ENCODE measurements at places on chromosomes 16 and 17.
A peak's percentile ranks its signal among the peaks of the same experiment; 100 is the strongest.

DNA sequence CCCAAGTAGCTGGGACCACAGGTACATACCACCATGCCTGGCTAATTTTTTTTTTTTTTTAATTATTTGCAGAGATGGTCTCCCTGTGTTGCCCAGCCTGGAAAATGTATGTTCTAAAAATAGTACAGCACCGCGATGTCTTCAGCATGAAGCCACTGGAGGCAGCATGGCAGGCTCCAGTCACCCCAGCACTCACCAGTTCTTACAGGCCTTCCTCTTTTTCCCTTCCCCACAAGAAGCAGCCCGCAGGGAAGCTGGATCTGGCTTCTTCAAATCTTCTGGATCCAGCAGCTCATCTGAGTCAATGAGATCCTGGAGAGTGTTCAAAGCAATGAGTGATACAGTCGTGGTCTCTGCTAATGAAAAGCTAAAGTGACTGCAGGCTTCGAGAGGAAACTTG lies 16.2 kb downstream of the CIAPIN1 start:
- no peak for DNase-seq

GRCh38 chr17:35865412-35866340 lies 3.0 kb downstream of the HEATR9 start:
- DNase-seq: no peak

GRCh38 chr16:50246299-50247122 lies 19.8 kb upstream of the ADCY7 start:
- peak; percentile 53 for DNase-seq

GRCh38 chr16:25210758-25211157 lies 6.0 kb upstream of the AQP8 start:
- no peak for DNase-seq

DNA sequence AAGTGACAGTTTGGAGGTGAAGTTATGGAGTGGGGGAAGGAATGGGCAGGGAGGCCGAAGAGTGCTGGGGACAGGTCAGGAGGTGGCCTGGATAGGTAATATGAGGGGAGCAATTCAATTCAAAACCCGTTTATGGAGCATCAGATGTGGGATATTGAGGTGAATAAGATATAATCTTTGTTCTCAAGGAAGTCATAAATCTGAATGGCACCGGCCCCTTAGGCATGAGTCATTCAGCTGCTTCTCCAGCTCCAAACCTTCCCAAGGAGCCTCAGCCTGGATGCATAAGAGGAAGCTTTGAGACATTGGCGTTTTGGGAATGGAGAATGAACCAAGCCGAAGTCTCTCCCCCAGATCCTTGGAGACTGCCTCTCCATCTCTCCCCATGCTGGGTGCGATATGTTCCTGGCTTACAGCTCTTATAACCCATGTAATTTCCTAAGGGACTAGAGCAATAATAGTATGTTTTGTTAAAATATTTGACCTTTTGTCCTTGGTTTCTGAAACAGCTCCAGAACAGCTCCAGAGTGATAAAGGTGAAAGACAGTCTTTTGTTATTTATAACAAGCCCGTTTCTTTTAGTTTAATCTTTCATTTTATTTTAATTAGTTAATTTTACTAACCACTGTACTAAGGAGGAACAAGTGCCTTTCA lies 1.7 kb downstream of the TUBG2 start:
- no peak for DNase-seq

- DNase-seq: no peak
Measured at GRCh38 chr17:64630309-64631223, 31.5 kb downstream of the SMURF2 start.

- no peak for DNase-seq
Measured at GRCh38 chr17:83118071-83118841, 38.8 kb downstream of the METRNL start.

GRCh38 chr16:27267037-27267677 lies 1.4 kb downstream of the NSMCE1 start:
- no peak for DNase-seq

DNA sequence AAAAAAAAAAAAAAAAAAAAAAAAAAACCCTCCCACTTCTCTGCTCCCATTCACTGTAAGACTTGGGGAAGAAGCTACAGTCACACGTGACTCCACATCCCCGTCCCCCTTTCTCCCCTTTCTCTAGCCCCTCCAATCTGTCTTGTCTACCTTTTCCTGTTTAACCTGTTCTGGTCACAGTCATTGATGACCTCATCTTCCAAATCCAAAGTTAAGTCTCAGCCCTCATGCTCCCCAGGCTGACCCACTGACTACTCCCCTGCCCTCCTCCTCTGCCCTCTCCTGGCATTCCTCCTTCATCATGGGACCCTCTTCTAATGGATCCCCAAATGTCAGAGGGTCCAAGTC lies 1.6 kb upstream of the CDH5 start:
- DNase-seq: no peak

DNA sequence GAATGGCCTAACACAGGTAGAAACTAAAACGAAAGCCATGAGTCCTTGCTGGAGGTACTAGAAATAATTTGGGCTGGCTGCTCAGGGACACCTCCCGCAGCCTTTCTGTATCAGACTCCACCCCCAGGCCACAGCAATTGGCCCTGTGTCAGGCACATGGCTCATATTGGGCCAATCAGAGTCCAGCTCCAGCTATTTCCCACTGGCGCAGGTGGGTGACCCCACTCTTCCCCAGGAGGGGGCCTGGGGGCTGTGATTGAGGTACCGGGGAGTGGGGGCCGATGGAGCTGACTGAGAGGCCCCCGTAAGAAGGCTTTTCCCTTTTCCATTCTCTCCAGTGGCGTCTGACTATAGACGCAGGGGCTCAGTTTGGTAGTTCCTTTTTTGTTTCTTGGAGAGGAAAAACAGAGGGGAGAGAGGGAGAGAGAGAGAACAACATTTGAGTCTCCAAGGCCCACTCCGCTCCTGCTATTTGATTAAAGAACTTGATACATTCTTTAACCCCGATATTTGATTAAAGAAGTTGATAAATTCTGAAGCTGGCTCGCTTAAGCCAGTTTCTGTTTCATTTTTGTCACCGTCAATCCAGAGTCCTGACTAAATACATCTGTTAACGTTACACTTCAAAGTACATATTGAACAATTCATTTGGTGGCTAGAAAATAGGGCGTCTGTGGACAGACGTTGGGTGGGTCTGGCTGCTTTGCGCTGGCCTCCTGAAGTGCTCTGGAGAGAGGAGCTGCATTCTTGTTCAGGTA lies 26.3 kb downstream of the FOXL1 start:
- peak; percentile 73 for DNase-seq

GRCh38 chr16:69469807-69470561 lies 45.6 kb downstream of the CYB5B start:
- DNase-seq: peak; percentile 41

DNA sequence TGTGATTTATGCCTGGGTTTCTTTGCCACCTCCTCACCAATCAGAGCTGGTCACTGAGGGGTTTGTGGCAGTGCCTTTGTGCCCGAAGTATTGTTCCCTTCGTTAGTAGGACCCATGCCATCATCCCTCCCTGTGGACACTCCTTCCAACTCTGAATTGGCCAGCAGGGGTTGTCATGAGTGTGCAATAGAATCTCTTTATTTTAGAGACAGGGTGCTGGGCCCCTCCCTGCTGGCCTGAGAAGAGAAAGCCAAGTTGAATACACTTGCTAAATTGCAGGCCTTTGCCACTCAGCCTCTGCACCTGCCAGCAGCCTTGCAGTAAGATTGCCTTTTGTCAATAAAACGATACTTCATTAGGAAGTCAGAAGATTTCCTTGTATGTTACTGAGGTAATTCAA lies 40.7 kb upstream of the SLC12A3 start:
- no peak for DNase-seq

- no peak for DNase-seq
Measured at GRCh38 chr16:67663151-67663876, 2.6 kb downstream of the PARD6A start.

DNA sequence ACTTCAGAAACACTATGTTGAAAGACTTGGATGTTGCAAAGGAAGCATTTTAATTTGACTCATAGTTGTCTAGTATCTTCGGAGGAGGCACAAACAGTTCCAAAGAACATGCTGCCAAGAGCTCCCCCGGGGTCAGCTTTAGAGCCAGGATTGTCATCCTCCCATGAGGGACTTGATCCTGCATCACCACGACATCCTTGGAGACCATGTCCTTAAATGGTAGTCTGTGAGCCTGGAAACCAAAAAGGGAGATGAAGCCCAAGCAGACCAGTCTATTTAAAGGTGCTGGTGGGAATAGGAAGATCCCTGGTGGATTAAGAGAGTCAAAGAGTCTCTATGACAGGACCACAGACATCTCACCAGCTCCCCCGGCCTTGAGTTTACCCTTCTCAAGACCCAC lies 33.3 kb upstream of the DYNLRB2 start:
- no peak for DNase-seq

All from GM13976 (cell line).